Spinal cord (tissue), 10 donors: ENCODE measurements at places on chromosomes 1 and 21. TPM values are rescaled to one million over a fixed set of nuclear protein-coding genes. Genes with fewer than 3 reads are reported as not detected.

Gene TSPEAR
- not detected for total RNA-seq

Gene PCNX2
- 28.3 TPM for total RNA-seq

Gene PROK1
- total RNA-seq = 0.30 TPM

Gene CD244
- not detected for total RNA-seq

Gene SPRR2G
- total RNA-seq = not detected

DNA sequence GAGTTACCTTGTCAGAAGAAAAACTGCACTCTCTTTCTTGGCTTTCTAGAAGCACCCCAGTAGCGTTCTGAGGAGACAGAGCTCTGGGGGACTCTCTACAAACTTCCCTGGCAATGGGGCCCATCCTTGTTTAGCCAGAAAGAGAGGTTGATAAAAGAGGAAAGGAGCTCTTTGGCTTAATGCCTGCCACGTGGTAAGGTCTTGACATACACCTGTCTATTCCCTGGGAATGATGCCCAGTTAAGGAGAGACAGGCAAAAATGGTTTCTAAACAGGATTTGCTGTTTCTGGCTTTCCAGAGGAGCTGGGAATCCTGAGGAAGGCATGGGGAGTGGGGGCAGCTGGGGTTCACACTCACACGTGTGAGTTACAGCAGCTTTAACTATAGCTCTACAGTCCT lies 30.2 kb upstream of the IL20 start:
- H3K27me3 ChIP-seq = no peaks in the 10 kb centered on the region
- no peak for DNase-seq
- H3K4me3 ChIP-seq = no peak overlapping the region
- H3K36me3 ChIP-seq = no peaks in the 10 kb centered on the region

DNA sequence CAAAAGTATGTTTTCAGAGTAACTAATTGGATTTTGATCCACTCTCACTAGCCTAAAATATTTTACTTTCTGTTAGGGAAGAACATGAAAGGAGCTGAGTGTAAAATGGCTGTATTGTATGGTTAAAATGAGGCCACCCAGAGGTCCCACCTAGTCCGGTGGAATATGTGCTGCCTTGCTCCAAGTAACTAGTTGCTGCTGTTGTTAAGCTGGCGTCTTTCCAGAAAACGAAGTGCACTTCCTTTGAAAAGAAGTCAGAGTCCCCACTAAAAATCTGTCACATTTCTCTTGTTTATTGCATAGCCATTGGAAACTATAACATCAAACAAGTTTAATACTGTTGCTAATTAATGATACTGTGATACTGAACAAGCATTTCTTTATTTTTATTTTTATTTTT lies 3.2 kb downstream of the SLC25A33 start:
- no peaks in the 10 kb centered on the region for H3K27me3 ChIP-seq
- peak overlapping the region; percentile 83 for H3K27ac ChIP-seq
- no peak for DNase-seq
- peaks cover 31% of the 10 kb centered on the region for H3K4me1 ChIP-seq
- H3K4me3 ChIP-seq = no peak overlapping the region
- H3K36me3 ChIP-seq = no peaks in the 10 kb centered on the region

DNA sequence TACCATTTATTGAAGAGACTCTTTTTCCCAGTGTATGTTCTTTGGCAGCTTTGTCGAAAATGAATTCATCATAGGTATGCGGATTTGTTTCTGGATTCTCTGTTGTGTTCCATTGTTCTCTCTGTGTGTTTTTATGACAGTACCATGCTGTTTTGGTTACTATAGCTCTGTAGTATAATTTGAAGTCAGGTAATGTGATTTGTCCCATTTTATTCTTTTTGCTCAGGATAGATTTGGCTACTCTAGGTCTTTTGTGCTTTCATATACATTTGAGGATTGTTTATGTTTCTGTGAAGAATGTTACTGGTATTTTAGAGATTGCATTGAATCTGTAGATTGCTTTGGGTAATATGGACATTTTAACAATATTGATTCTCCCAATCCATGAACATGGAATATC lies 5.4 kb upstream of the KLHL12 start:
- H3K4me1 ChIP-seq = peaks cover under 1% of the 10 kb centered on the region
- no peak overlapping the region for H3K4me3 ChIP-seq
- no peaks in the 10 kb centered on the region for H3K27me3 ChIP-seq
- H3K27ac ChIP-seq = no peak overlapping the region
- H3K36me3 ChIP-seq = no peaks in the 10 kb centered on the region

- no peak for DNase-seq
- H3K4me1 ChIP-seq = peaks cover 9% of the 10 kb centered on the region
- H3K27me3 ChIP-seq = no peaks in the 10 kb centered on the region
- H3K27ac ChIP-seq = no peak overlapping the region
Measured at GRCh38 chr1:31300193-31300592, 3.4 kb downstream of the ZCCHC17 start.

DNA sequence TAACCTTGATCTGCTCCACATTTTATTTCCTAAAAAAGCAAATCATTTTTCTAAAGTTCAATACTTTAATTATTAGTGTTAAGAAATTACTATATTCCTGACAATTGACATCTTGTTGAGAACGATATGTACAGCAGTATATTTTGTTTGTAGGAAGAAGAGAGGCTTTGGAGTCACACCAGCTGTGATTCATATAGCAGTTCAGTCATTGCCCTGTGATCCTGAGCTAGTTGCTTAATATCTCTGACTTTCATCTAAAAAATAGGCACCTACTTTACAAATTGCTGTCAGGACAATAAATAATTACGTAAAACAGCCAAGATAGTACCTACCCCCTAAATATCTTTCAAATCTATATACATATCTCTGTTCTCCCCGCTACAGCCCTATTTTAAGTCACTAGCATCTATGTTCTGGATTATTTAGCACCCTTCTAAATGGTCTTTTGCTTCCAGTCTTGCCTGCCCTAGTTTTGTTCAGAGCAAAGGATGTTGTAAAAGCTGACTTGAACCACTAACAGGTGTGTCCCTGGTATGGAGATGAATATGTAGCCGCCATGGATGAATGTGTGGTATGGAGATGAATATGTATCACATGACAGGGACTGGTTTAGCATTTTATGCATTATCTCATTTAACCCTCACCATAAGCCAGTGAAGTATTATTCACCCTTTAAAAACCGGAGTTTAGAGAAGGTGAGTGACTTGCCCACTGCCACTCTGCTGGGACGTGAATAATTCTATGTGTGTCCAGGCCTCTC lies 42.2 kb downstream of the RNF220 start:
- H3K4me1 ChIP-seq = no peaks in the 10 kb centered on the region
- H3K27ac ChIP-seq = no peak overlapping the region
- no peak overlapping the region for H3K4me3 ChIP-seq
- H3K36me3 ChIP-seq = no peaks in the 10 kb centered on the region
- no peak for DNase-seq

DNA sequence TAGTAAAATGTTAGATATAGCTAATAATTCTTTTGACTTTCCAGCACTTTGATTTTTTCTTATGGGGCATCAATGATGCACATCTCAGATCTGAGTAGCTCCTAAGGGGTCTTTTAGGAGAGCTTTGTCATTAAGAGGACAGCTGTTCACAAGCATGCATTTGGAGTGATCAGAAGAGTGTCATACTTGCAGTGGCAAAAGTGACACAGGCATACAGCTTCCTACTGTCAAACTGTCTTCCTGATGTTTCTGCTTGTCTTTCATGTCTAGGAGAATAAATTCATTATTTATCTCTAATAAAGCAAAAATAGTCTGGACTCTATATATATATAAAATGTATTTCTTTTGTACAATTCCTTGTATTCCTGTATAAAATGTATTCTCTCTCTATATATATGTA lies 273.0 kb downstream of the PAPPA2 start:
- DNase-seq = no peak
- no peaks in the 10 kb centered on the region for H3K36me3 ChIP-seq
- H3K27me3 ChIP-seq = no peaks in the 10 kb centered on the region
- H3K27ac ChIP-seq = no peak overlapping the region
- no peak overlapping the region for H3K4me3 ChIP-seq
- H3K4me1 ChIP-seq = no peaks in the 10 kb centered on the region

DNA sequence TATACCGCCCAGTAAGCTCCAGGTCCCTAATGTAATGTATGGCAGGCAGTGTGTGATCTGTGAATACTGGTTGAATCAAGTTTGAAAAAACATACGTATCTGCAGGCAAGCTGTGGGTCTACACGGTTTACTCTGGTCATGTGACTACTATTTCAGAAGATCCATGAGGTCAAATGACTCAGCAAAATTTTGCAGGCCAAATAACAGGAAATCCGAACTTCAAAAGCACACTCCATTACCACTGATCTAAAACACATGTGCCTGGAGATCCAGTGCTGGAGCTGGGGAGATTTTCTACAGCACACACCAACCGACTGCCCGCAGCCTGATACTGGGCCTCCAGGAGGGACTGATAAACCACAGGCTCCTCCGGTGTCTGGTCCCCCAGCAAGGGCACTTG lies 64.5 kb upstream of the SLC44A3 start:
- H3K36me3 ChIP-seq = no peaks in the 10 kb centered on the region
- DNase-seq = no peak

GRCh38 chr1:110384581-110385321 lies 6.1 kb downstream of the SLC16A4 start:
- H3K27me3 ChIP-seq = no peaks in the 10 kb centered on the region
- no peak overlapping the region for H3K4me3 ChIP-seq
- no peaks in the 10 kb centered on the region for H3K36me3 ChIP-seq
- no peaks in the 10 kb centered on the region for H3K4me1 ChIP-seq
- no peak overlapping the region for H3K27ac ChIP-seq
- DNase-seq = no peak
